ENCODE measurements at places on chromosomes 11 and 22. TPM values are rescaled to one million over a fixed set of nuclear protein-coding genes. Genes with fewer than 3 reads are reported as not detected.
A peak's percentile ranks its signal among the peaks of the same experiment; 100 is the strongest.

Gene GRM5
- total RNA-seq = not detected

Gene PNPLA5
- total RNA-seq = not detected

GRCh38 chr22:29479417-29480261, at the start of gene NEFH:
Gene NEFH, plus strand, starts transcription at chr22:29480218. Its CDS starts 45 bp downstream, at chr22:29480263.
- peak; percentile 79 for DNase-seq

GRCh38 chr11:12537778-12538401, 136.3 kb upstream of the TEAD1 start:
- no peak for DNase-seq

DNA sequence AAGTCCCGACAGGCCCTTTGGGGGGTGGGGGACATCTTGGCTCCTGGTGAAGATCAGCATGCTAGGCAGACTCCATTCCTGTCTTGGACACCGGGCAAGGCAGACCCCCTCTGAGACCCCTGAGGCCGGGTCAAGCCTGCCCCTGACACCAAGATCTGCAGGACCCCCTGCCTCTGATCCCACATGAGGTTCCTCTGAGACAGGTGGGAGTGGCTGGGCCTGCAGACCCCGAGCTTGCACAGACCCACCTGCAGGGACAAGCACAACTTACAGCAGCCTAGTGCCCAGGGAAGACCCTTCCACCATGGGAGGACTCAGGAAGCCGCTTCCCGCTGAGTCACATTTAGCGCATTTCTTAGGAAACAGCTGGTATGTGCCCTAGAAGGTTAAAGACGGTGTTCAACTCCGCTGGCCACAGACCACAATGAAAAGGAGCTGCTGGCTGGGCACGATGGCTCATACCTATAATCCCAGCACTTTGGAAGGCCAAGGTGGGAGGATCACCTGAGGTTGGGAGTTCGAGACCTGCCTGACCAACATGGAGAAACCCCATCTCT, 15.5 kb downstream of the ARVCF start:
- DNase-seq = peak; percentile 74

DNA sequence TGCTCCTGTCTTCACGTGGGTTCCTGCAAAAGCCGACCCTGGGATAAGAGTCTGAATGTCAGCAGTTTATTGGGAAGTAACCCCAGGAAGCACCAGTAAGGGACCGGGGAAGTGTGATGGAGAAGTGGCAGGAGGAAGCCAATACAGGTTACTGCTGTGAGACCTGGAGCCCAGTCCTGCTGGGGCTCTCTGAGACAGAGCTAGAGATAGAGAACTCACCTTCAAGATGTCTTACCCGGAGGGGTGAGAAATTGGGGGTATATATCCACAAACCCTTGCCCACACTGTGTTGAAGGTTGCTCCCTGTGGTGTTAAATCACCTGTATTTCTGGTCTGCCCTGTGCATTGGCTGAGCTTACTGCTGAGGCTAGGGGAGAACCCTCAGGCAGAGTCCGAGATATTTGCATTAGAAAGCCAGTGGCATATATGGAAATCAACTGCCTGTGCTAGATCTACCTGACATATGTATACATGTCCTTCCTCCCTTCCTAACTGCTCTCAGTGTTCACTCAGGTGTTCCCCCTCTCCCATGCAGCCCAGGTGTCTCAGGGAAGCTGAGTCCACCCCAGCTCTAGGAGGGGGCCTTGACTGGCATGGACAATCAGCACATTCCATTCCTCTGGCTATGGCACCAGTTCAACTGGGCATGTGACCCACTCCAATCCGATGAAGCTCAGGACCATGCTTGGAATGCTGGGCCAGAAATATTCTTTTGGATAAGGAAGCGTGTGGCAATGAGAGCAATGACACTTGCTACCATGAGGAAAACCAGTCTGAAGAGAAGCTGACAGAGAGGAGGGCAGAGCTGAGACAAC, 6.8 kb upstream of the MICAL2 start:
- DNase-seq = no peak

DNA sequence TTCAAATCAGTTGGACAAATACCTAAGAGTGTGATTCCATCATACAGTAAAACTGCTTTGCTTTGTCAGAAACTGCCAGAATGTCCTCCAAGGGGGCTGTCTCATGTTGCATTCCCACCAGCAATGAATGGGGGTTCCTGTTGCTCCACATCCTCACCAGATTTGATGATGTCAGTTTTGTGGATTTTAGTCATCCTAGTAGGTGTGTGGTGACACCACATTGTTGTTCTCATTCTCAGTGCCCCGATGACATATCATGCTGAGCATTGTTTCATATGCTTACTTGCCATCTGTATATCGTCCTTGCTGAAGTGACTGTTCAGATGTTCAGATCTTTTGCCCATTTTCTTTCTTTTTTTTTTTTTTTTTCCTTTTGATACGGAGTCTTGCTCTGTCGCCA, 37.0 kb downstream of the CDPF1 start:
- DNase-seq = no peak

Gene ZNF214
- 4.7 TPM for total RNA-seq

Gene LRRC56
- 0.88 TPM for total RNA-seq

Gene LAYN
- total RNA-seq = 81.8 TPM

Gene GLYATL2
- total RNA-seq = 1.1 TPM

DNA sequence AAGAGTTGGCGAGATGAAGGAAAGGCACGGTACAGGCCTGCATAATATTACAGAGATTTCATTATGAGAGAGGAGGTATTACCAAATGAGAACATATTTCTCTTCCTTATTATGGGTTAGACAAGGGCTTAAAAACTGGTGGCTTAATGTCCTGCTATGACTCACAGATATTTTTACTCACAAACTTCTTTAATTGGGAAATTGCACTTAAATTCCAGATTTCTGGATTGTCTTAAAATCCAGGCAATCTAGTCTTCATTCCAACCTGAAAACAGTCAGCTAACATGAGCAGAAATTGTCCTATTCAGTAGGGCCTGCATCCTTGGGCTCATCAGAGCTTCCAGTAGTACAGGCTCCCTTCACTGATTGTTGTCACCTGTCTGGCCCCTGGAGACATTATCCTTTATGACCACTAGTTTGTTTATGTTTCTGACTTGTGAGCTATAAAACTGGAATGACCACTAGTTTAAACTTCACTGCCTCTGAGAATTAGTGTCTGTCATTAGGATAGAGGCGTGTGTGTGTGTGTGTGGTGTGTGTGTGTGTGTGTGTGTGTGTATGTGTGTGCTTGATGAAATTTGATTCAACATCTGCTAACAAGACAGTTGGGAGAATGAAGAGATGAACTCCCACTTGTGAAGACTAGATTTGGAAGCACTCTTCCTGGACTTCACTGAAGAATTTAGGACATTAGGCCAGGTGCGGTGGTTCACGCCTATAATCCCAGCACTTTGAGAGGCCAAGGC, 25.1 kb downstream of the DBX1 start:
- DNase-seq = peak; percentile 43

Gene RIBC2
- total RNA-seq = 0.88 TPM

DNA sequence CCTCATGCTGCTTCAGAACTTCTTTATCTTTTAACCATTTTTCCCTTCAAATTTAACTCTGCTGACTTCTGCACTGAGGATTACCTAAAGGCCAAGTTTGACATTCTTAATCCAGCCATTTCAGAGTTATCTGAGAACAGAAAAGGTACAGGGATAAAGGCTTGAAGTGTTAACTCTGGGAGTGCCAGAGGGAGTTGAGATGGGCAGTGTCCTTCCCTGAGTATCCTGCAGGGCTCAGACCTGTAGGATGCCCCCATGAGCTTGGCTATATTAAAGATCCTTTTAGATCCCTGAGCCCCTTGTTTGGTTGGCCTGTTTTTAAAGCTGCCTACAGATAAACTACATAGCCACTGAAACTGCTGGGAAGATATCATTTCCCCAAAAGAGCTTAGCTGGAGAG, 268.4 kb upstream of the KIRREL3 start:
- DNase-seq = no peak

DNA sequence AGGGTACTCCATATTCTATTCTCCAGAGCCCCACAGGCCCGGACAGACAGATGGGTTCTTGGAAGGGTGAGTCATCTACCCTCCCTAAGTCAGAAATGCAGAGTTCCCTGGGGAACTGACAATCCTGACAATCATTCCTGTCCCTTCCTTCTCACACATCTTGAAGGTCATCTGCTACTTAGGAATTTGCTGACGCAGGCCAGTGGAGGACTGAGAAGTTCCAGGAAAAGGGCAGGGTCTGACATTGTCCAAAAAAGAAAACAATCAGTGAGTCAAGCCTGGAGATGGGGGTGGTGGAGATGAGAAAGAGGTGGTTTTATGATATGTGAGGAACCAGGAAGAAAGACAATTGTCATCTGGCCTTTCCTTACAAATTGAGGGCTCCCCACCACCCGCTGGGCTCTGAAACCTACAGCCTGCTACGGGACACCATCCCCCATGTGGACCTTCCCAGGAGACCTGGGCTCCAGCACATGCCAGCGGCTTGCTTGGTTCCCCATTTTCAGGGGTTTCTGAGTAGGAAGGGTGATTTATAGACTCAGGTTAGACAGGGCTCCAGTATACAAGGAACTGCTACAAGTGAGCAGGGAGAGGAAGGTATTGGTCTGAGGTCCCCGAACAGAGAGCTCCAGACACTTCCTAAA, 12.9 kb downstream of the CD59 start:
- DNase-seq = no peak

GRCh38 chr11:84468235-84468634, 1158.9 kb downstream of the DLG2 start:
- DNase-seq = no peak
